ENCODE measurements at places on chromosomes 2 and 18. TPM values are rescaled to one million over a fixed set of nuclear protein-coding genes. Genes with fewer than 3 reads are reported as not detected.
A peak's percentile ranks its signal among the peaks of the same experiment; 100 is the strongest.

GRCh38 chr2:213416832-213417231 is 132.6 kb downstream of the SPAG16 start:
- H3K36me3 ChIP-seq: no peaks in the 10 kb centered on the region
- DNase-seq: no peak

Gene TPGS2
- total RNA-seq: 65.2 TPM

DNA sequence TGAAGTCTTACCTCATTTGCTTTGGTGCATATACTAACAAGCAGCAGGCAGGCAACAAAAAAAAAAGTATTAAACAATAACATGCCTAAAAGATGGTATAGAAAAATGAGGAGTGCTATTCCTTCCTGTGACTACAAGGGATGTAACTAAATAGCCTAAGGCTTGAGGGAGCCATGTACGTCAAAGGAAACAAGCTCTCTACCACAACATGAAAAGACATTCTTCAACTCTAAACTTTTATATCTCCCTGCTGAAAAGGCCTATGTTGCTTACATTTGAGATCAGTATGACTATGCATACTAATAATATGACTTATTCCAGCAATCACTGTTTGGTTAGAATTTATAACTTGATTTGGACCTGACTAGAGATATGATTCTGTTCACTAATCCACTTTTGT is 347.9 kb downstream of the ADCYAP1 start:
- no peak overlapping the region for H3K4me3 ChIP-seq
- no peak overlapping the region for H3K27ac ChIP-seq
- H3K4me1 ChIP-seq: no peaks in the 10 kb centered on the region
- H3K27me3 ChIP-seq: no peaks in the 10 kb centered on the region

DNA sequence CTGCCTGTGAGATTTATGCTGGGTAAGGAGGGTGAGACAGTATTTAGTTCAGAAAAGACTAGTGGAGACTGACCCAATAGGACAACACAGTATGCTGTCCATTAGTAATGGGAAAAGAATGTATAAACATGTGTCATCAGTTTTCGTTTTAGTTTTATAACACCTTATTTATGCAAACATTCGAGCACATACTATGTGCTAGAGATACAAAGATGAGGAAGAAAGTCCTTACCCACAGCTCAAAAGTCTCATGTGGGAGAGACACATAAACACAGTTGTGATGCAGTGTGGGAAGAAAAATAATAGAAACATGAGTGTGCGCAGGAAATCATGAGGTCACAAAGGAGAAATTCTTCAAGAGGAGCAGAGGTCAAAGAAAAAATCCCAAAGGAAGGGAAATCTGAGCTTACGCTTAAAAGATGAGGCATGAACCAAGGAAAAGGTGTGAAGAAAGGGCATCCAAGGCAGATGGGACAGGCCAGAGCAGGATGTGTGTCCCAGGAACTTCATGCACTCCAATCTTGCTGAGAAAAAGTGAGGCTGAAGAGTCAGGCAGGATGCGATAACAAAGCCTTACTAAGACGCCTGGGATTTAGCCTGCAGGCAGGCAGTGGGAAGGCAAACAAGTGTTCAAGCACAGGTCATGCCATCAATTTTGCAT is 8.1 kb downstream of the METTL21A start:
- H3K27ac ChIP-seq: peak overlapping the region; percentile 25
- no peaks in the 10 kb centered on the region for H3K27me3 ChIP-seq
- H3K4me3 ChIP-seq: no peak overlapping the region
- H3K36me3 ChIP-seq: peaks cover 51% of the 10 kb centered on the region

Gene LOXHD1
- total RNA-seq: 2.9 TPM

Gene ICOS
- total RNA-seq: 3.0 TPM

DNA sequence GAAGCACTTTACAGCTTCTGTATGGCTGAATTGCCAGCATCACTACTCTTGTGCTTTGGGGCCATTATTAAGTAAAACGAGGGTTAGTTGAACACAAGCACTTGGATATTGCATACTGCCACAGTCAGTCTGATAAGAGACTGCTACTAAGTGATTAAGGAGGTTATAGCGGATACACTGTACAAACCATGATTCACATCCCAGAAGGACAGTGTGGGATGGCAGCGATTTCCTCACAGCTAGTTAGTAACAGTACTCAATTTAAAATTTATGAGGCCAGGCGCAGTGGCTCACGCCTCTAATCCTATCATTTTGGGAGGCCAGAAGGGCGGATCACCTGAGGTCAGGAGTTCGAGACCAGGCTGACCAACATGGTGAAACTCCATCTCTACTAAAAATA is 2.6 kb upstream of the BMPR2 start:
- H3K4me1 ChIP-seq: peaks cover 15% of the 10 kb centered on the region
- H3K4me3 ChIP-seq: no peak overlapping the region
- no peak for DNase-seq
- H3K36me3 ChIP-seq: no peaks in the 10 kb centered on the region

DNA sequence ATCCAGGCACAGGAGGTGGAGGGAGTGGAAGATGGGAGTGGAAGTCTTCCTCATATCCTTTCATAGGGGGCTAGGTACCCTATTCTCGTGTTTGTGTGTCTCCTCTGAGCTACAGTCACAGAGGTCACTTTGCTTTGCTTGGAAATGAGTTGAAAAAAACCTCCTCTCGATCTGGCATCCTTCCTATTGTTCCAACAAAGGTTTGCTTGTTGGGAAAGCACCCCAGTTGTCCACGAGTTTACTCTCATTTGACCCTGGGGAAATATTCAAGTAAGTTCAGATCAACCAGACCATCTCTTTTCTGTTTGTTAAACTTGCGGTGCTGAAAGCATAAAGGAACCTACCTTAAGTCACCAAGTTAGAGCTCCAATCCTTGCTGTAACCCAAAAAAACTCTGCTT is 59.3 kb downstream of the ARHGEF33 start:
- H3K4me3 ChIP-seq: no peak overlapping the region
- H3K27ac ChIP-seq: no peak overlapping the region
- H3K4me1 ChIP-seq: no peaks in the 10 kb centered on the region
- H3K27me3 ChIP-seq: no peaks in the 10 kb centered on the region

Gene SERPINB12
- not detected for total RNA-seq
